ENCODE measurements at places on chromosomes 11 and 22.

DNA sequence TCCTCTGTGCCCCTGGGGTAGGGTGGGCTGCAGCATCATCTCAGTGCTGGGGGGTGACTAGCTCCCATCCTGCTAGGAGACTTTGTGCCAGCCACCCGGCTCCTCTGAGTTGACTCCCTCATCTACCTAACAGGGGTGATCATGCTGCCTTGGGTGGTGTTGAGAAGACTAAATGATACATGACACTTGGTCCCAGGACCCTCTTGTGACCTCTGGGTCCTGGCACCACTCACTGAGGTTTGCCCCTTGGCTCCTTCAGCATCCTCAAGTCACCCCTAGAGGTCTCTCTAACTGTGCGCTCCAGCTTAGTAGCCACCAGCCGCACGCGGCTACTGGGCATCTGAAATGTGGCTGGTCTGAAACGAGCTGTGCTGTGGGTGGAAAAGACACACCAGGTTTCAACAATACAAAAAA is 72.1 kb downstream of the LRRC32 start:
- DNase-seq: no peak

GRCh38 chr22:48803948-48804810 is 1023.5 kb downstream of the BRD1 start:
- no peak for DNase-seq

DNA sequence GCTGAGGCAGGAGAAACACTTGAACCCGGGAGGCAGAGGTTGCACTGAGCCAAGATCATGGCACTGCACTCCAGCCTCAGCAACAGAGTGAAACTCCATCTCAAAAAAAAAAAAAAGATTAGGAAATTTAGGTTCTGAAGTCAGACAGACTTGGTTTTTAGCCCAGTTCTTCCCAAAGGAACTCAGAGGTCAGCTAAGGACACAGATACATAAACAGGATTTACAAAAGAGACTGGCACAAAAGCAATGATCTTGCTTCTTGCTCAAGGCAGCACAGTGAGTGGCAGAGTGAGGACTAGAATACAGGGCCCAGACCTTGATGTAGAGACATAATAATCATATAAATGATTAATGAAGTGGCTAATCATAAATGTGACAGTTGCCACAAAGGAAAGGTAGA is 25.4 kb upstream of the RRAS2 start:
- no peak for DNase-seq

DNA sequence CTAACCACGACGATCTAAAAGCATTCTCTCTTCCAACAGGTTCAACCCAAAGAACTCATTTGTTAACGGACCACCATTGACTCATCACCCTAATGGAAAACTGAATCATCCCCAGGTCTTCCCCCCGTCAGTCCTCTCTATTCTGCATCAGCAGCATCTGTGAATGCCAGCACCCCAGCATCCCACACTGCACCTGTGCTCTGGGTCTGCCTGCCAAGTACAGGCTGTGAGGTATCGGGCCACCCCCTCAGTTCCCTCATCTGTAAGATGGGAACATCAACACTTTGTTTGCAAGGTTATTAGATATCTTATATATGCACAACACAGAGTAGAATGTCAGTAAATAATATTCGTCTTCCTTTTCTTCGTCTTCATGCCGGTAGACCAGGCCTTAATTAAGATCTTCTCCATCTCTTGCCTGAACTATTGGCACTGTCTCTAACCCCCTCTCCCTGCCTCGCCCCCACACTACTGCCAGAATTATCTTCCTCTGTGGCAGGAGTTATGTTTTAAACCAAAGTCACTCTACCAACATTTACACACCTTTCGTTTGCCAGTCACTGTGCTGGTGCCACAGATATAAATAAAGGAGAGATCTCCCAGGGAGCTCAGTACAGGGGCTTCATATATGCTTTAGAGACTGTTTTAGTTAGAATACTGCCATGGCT is 7.8 kb upstream of the TMPRSS4 start:
- DNase-seq: no peak

- no peak for DNase-seq
Measured at GRCh38 chr22:35258191-35258988, 1.1 kb downstream of the HMGXB4 start.

GRCh38 chr22:48055827-48056226 is 1293.4 kb downstream of the TBC1D22A start:
- DNase-seq: no peak

- DNase-seq: no peak
Measured at GRCh38 chr11:125313271-125314219, 149.0 kb downstream of the PKNOX2 start.

DNA sequence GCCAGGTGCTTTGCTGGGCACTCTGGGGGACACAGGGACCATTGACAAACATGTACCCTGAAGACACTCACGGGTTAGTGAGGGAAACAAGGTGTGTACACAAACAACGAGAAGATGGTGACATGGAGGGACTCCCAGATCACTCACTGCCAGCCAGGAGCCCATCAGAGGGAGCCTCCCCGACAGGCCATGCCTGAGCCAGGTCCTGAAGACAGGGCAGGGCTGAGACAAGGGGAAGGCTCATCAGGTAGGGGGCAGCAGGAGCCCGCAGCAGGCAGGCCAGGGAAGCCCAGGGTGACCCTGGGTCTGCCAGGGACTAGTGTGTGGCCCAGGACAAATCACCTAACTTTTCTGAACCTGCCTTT is 127.9 kb downstream of the BUD13 start:
- no peak for DNase-seq

- no peak for DNase-seq
Measured at GRCh38 chr22:50504369-50505211, 2.9 kb downstream of the LMF2 start.

DNA sequence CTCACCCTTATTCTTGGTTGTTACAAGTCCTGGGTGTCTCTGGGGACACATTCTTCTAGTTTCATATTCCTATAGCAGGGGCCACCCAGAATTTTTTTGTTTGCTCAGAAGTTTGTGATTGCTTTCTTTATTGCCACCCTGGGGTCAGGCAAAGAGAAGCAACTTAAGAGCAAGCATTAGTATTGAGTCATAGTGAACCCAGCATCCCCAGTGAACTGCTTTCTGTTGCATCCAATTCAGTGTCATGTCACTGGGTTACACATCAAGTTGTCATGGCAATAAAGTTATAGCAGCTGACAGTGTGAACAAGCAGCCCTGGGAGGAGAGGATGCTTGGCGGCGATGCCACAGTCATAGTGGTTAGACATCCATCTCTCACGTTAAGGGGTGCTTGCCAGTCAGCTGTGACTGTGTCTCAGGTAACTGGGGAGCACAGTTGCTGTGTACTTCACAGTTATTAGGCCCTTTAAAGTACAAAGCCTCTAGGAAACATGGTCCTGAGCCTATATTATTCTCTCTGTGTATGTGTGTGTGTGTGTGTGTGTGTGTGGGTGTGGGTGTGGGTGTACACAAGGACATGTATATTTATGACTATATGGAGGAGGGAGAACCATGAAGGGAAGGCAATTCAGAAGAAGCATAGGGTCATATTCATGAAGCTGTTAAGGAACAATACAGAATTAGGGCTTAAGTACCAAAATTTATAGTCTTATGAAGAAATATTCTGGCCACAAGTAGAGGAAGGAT is 52.5 kb downstream of the TRIM44 start:
- no peak for DNase-seq

- no peak for DNase-seq
Measured at GRCh38 chr11:69934861-69935494, 115.8 kb upstream of the FGF3 start.

DNA sequence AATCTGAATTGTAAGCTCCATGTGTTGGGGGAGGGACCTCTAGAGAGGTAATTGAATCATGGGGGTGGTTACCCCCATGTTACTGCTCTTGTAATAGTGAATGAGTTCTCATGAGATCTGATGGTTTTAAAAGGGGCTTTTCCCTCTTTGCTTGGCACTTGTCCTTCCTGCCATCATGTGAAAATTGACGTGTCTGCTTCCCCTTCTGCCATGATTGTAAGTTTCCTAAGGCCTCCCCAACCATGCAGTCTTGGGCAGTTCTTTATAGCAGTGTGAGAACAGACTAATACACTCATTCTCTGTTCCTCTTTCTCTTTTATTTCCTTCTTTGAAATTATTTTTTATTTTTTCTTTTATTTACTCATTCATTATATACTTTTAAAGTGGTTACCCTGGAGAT is 239.4 kb downstream of the CSNK2A3 start:
- DNase-seq: no peak

GRCh38 chr11:110497231-110497978 is 67.7 kb downstream of the FDX1 start:
- DNase-seq: no peak

DNA sequence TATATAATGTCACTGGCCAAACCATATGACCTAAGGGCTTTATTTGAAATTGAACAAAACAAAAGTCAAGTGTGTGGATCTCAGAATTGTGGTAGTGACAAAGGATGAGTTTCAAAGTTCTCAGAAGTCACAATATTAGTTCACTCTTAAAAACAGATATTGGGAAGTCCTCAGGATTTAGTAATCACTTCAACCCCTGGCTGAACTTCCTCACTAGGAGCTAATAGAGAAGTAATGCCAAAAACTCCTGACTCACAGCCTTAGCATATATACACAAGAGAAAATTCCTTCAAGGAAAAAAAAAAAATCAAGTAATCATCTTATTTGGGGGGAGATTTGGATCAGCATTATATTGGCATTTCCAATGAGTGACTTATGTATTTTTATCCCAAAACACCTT is 75.6 kb upstream of the APOA1 start:
- DNase-seq: no peak

- no peak for DNase-seq
Measured at GRCh38 chr11:116906479-116906878, 69.1 kb upstream of the APOA1 start.
